ENCODE measurements at places on chromosomes 1 and 21. TPM values are rescaled to one million over a fixed set of nuclear protein-coding genes. Genes with fewer than 3 reads are reported as not detected.

KRTAP19-1 gene
- not detected for polyA plus RNA-seq

S100A13 gene
- polyA plus RNA-seq = 85.4 TPM

LCE1E gene
- not detected for polyA plus RNA-seq

NKAIN1 gene
- 2.6 TPM for polyA plus RNA-seq

CD247 gene
- polyA plus RNA-seq = 0.24 TPM

MATN1 gene
- 2.1 TPM for polyA plus RNA-seq

MINDY1 gene
- 20.4 TPM for polyA plus RNA-seq

ADORA3 gene
- 0.51 TPM for polyA plus RNA-seq

ICOSLG gene
- 7.5 TPM for polyA plus RNA-seq

PTPN7 gene
- polyA plus RNA-seq = 0.45 TPM

GNAT2 gene
- not detected for polyA plus RNA-seq

OPTC gene
- not detected for polyA plus RNA-seq

FAM163A gene
- 0.88 TPM for polyA plus RNA-seq

SYCP1 gene
- not detected for polyA plus RNA-seq

KCNK2 gene
- polyA plus RNA-seq = 2.4 TPM

FMOD gene
- 69.0 TPM for polyA plus RNA-seq

MROH9 gene
- 0.07 TPM for polyA plus RNA-seq

MORC3 gene
- polyA plus RNA-seq = 42.0 TPM

PRAMEF17 gene
- not detected for polyA plus RNA-seq

RPRD2 gene
- 21.6 TPM for polyA plus RNA-seq

TMEM240 gene
- polyA plus RNA-seq = 6.5 TPM

TP73 gene
- 1.4 TPM for polyA plus RNA-seq

SMYD3 gene
- polyA plus RNA-seq = 9.6 TPM

SLC25A33 gene
- 1.7 TPM for polyA plus RNA-seq
